ENCODE measurements at places on chromosomes 6 and 20.

GRCh38 chr20:1788044-1788443, 107.2 kb upstream of the SIRPA start:
- no peak for DNase-seq

- no peak for DNase-seq
Measured at GRCh38 chr20:62682912-62683517, 25.6 kb upstream of the NTSR1 start.

- DNase-seq = no peak
Measured at GRCh38 chr6:30002871-30003270, 58.2 kb upstream of the POLR1H start.

GRCh38 chr6:19838442-19839236, 1.5 kb downstream of the ID4 start:
- DNase-seq = no peak

DNA sequence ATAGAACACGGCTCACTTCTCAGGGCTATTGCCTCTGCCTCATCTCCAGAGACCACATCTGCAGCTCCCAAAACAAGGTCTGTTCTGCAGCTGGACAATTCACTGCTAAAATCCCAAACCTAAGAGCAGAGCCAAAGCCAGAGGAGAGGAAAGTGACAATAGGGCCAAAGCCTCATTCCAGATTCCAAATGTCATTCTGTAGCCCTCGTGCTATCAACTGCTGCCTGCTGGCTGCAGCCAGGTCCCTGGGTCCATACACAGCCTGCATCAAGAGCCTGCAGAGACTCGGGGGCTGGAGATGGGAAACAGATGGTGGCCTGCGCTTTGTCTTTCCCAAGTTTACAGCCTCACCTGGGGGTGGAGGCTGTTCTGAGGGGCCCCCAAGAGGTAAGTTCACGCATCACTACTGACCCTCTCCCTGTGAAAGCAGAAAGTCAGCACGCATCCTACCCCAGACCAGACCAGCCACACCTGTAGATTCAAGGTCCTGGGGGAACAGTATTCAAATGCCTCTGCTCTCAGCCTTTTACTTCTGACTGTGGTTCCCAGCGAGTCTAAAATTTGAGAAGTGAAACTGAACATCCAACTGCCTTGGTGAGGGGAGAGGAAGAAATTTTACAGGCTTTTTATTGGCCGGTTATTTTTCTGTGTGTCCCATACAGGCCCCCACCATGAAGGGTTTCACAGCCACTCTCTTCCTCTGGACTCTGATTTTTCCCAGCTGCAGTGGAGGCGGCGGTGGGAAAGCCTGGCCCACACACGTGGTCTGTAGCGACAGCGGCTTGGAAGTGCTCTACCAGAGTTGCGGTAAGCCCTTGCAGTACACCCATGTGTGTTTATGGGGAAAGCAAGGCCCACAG, at the start of gene LY86:
LY86 (plus strand) TSS at position 657 of the 860 bp plus-strand sequence; CDS start at position 672, 15 bp downstream.
- no peak for DNase-seq

DNA sequence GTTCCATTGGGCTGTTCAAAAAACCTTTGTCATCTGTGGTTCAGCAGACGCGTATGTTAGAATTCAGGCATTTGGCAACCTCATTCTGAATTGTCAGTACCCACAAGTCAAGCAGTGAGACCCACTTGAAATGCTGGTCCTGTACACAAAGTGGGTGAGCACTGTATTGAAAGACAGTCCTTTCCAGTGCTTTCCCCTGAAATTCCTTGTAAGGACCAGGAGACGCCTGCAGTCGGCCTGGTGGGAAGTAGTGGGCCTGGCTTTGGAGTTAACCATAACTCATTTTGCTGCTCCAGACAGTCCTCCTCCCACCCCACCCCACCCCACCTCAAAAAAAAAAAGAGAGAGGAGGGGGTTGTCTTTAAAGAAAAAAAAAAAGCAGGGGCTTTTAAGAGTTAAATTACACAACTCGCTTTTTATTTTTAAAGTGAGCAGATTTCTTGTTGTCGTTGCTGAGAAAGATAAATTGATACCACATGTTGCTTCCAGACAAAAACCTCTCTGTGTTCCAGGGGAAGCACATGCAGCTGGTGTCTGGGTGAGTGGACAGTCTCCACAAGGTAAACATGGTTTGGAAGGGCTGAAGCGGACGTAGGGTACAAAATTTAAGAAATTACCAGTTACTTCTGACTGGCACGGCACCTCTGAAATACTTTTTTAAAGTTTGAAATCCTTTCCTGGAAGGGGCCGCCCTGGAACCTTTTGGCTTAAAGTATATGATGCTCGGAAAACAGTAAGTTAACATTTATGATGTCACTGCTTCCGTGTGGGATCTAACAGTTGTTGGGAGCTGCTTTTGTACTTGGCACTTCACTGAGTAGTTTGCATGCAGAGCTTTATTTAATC, 95.3 kb downstream of the FOXO3 start:
- DNase-seq = no peak

- DNase-seq = no peak
Measured at GRCh38 chr6:3808199-3808598, 41.0 kb upstream of the FAM50B start.

DNA sequence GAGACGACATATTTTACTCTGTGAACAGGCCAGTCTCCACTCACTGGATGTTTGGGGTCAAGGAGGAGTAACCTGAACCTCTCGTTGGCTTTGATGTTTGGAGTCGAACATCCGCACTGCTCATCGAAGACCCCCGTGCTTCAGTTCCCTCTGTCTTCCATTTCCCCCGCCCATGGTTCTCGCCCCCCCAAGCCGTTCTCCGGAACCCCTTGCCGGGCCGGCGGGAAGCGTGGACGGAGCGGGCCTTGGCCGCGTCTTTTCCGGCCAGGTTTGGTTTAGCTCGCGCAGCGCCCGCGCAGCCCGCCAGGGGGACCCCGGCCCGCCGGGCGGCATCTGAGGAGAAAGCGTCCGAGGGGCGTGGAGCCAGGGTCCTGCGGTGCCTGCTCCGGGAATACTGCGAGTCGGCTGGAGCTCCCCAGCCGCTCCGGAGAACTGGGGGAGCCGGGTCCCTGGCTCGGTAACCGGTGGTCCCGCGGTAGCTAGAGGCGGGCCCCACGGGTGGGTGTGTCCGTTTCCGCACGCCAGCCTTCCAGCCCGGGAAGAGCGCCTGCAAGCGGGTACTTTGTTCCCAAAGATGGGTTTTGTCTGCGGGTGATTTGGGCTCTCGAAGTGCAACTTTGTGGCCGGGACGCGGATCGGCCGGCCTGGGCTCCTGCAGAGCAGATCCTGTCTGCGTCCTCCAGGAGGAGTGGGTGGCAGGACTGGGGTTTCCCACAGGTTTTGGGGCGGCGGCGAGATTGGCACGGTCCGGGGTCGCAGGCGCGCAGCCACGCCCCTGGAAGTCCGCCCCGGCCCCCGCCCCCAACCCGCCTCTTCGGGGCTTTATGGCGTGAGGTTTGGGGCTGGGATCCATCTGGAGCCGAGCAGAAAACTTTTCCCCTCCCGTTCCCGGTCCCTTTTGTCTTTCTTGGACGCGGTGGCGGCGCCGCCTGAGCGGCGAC, at the start of gene TMEM200A:
TMEM200A (plus strand) TSS at position 852 of the 941 bp plus-strand sequence. CDS start 74,406 bp downstream, outside the sequence.
- peak; percentile 2 for DNase-seq

GRCh38 chr6:133710826-133711225, 178.1 kb upstream of the TCF21 start:
- no peak for DNase-seq

DNA sequence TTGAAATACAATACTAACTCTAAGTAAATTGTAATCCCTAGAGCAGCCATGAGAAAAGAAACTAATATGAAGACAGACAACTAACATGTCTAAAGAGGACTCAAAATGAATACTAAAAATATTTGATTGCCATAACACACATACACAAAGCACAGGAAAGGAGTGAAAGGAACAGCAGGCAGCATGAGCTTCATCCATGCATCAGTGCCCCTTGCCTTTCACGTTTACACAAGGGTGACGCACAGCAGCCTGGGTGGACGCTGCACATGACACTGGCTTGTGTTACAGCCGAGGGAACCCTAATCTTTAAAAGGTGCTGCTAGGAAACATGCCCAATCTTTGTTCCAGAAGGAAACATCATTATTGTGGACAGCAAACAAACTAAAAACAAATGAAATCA, 123.5 kb downstream of the MAN1A1 start:
- DNase-seq = no peak

- DNase-seq = no peak
Measured at GRCh38 chr6:83546636-83547035, 34.3 kb downstream of the PRSS35 start.

GRCh38 chr6:39276379-39276995, 37.7 kb downstream of the KCNK17 start:
- no peak for DNase-seq

- no peak for DNase-seq
Measured at GRCh38 chr6:51472745-51473487, 614.5 kb downstream of the PKHD1 start.

- DNase-seq = no peak
Measured at GRCh38 chr6:157600807-157601206, 219.8 kb downstream of the ZDHHC14 start.

DNA sequence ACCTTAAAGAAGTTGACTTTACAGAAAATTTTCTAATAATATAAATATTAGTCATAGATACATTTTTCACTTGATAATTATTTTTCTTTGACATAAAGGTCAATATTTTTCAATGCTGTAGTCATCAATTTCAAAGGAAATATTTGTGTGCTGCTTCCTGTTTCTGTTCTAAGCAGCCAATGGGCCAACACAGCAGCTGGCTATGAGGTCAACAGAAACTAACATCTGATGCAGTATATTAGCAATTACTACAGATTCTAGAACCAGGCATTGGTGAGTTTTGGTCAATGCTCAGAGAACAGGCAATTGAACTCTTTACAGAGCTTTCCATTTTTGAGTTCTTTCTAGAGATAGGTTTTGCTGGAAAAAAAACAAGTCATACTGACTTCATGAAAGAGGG, 669.6 kb upstream of the NRSN1 start:
- no peak for DNase-seq

DNA sequence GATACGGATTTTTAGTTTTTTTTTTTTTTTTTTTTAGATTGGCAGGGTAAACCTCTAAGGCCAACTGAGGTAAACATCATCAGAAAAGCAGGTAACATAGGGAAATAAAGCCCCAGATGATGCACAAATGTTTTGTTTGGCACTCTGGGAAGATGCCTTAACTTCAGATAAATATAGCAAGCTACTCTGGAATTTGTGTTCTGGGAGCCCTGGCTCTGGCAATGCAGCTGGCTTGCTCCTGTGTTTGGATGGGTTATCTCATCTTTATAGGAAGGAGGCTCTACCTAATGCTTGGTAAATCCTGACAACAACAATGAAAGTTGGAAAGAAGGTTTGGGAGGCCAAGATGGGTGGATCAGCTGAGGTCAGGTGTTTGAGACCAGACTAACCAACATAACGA, 77.4 kb downstream of the GFOD1 start:
- DNase-seq = no peak

DNA sequence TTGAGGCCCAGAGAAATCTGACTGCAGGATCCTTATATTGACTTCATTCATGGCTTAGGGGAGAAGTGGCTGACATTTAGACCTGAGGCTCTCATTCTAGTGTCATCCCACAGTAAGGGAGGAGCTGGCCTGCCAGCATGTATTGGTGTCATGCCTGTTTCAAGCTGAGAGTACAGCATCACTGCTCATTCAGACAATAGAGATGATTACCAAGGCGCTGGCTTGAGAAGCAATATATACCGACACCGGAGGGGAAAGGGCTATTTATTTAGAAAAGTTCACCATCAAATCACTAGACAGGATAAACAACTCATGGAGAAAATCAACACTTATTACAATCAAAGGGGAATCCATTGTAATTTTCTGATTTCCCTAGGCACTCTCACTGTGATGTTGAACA, 84.4 kb upstream of the HDAC2 start:
- no peak for DNase-seq

DNA sequence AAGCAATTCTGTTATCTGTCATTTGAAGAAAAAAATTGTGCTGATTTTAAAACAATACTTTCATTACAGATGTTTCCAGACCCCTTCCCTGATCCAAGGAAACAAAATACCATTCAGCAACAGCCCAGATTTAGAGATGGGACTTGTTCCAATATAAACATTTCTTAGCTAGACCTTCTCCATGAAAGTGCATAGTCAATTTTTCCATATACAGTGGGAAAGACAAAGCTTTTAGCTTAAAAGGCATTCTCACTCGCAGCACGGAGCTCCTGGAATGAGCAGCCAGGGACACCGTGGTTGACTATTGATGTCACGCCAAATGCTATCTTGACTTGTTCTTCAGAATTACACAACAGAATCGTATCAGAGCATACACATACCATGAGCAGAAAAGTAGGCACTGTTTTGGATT, 21.5 kb downstream of the LAMA4 start:
- DNase-seq = no peak

DNA sequence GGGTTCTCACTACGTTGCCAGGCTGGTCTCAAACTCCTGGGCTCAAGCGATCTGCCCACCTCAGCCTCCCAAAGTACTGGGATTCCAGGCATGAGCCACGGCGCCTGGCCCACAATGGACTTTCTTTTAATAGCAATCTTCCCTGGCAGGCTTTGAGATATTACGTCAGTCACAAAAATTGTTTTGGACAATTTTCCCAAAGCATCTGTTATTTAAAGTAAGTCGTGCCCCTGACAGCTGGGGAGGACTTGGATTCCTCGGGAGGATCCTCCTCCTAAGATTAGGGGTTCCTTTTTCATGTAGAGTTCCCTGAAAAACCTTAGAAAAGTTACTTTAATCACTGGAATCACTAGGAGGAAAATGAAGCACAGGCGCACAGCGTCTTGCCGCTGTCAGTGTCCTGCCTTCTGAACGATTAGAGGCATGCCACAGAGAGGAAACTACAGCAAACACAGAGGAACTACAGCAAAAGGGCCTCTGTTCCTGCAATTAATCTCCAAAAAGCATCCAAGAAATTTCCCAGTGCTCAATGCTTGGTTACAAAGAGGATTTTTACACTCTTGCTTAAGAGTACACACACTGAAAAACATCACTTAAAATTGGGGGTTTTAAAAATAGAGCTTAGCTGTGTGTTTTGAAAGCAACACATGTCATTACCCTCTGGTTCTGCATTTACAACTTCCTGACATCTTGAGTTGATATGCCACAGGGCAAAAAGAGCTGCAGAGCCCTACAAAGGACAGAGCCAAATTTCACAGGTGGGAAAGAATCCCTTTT, 4.5 kb downstream of the ACSS1 start:
- DNase-seq = no peak

GRCh38 chr6:160974304-160974771, 17.2 kb upstream of the MAP3K4 start:
- no peak for DNase-seq

DNA sequence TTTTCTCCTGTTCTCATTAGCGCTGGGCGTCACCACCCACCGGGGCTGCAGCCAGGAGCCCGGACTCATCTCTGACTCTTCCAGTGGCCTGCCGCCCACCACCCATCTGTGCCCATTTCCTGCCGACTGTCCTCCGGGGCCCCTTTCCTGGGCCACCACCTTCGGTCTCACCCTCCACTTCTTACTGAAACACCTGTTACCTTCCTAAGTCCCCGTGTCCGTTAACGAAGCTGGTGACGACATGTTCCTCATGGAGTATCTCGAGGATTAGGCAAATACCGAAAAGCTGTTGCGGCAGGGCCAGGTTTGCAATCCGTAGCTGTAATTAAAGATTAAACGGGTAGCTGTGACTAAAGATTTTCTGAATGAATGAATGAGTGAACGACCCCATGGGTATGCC, 80.2 kb downstream of the SRC start:
- no peak for DNase-seq
